ENCODE measurements at places on chromosomes 1 and 21. TPM values are rescaled to one million over a fixed set of nuclear protein-coding genes. Genes with fewer than 3 reads are reported as not detected.

- no peak for DNase-seq
Measured at GRCh38 chr1:223702735-223703667, 9.3 kb upstream of the CAPN2 start.

The PAPPA2 gene
- 0.32 TPM for total RNA-seq

GRCh38 chr1:233020426-233020825, 70.0 kb downstream of the NTPCR start:
- peak; percentile 45 for DNase-seq

- DNase-seq: no peak
Measured at GRCh38 chr1:95073446-95073845, 695 bp upstream of the ALG14 start.

The TTC4 gene
- total RNA-seq: 14.8 TPM

The SLC9C2 gene
- not detected for total RNA-seq

DNA sequence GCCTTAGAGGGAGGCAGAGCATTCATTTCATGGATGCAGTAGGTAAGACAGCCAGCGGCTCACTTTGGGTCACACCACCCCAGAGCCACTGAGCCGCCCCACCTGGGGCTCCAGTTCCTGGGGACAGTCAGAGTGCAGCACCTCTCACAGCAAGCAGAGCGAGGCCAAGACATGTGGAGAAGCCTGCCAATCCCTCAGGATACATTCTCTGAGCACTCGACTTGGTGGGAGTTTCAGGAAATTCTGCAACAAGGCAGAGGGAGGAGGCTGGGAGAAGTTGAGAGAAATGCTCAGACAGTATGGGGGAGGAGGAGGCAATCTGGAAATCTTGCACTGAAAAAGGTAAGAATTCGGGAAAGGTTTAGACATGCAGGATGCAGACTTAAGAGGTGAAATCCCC, 60.8 kb upstream of the WLS start:
- DNase-seq: no peak

DNA sequence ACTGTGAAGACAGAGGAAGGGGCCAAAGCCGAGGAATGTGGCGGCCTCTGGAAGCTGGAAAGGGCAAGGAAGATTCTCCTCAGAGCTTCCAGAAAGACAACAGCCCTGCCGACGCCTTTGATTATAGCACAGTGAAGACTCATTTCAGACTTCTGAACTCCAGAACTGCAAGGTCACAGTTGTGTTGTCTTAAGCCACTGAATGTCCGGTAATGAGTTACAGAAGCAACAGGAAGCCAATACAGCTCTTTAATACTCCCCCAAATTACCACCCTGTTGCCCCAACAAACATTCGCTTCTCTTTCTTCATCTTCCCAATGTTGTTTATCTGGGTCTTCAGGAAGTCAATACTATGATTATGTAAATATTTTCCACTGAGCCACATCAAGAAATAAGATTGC, 44.0 kb downstream of the ETS2 start:
- DNase-seq: no peak

GRCh38 chr1:10675813-10676212, 120.6 kb downstream of the CASZ1 start:
- DNase-seq: no peak

- DNase-seq: no peak
Measured at GRCh38 chr1:41936107-41936506, 17.4 kb upstream of the HIVEP3 start.

- DNase-seq: no peak
Measured at GRCh38 chr1:43204394-43204793, 32.3 kb downstream of the CFAP57 start.

GRCh38 chr1:46159516-46159915, 15.4 kb upstream of the TSPAN1 start:
- no peak for DNase-seq

DNA sequence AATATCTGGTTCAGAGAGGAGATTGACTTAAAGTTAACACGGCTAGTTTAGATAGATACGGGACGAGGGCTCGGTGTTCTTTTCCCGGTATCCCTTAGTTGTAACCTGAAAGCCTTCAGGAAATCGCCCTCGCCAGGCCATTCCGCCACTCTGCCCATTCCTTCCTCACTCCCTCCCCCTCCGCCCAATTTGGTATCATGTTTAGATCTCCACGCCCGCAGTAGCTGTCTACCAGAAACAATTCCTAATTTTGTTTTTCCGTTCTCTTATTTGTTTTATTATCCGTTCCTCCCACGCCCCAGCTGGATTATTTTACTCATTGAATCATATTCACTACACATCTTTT, 685 bp upstream of the VAMP4 start:
- DNase-seq: peak; percentile 59

GRCh38 chr1:64659478-64660138, 85.3 kb upstream of the RAVER2 start:
- no peak for DNase-seq

- DNase-seq: no peak
Measured at GRCh38 chr1:207831517-207832327, 79.2 kb downstream of the CD34 start.

GRCh38 chr1:43980255-43981134, 1.5 kb downstream of the B4GALT2 start:
- DNase-seq: no peak

The TCHHL1 gene
- not detected for total RNA-seq

- DNase-seq: no peak
Measured at GRCh38 chr1:198741744-198742143, 102.9 kb downstream of the PTPRC start.

The OR10Z1 gene
- not detected for total RNA-seq

DNA sequence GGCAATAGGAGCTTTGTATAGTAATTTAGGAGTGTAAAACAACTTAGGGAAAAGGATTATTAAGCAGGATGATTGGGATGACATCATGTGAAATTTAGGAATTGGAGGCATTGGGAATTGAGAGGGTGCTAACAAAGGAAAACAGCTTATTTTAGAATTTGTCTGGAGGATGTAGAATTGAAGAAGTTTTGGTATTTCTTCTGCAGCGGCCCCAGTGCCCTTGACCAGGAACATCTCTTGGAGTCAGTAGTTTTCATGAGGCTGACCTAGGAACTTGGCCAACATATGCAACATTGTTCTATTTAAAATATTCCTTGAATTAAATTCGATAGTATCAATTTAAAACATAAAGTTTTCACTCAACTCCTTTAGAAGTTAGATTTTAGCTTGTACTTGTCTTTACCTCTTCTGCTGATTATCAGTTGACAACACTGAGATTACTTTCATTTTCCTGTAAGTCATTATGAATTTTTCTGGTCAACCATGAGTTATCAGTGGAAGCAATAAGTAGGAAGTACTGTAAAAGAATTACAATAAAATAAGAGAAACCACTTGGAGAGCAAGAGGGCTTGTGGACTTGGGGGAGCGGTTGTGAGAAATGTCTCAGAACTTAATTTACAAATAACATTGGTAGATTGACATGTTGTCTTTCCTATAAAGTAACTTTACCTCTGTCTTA, 52.8 kb downstream of the DYRK1A start:
- no peak for DNase-seq

- DNase-seq: no peak
Measured at GRCh38 chr1:210707300-210708240, 378.9 kb downstream of the HHAT start.

The CRYAA gene
- not detected for total RNA-seq

The BMP8B gene
- 0.27 TPM for total RNA-seq

The LCE1A gene
- total RNA-seq: not detected

The HORMAD1 gene
- not detected for total RNA-seq

- DNase-seq: no peak
Measured at GRCh38 chr1:39154553-39155421, 49.7 kb upstream of the MACF1 start.

DNA sequence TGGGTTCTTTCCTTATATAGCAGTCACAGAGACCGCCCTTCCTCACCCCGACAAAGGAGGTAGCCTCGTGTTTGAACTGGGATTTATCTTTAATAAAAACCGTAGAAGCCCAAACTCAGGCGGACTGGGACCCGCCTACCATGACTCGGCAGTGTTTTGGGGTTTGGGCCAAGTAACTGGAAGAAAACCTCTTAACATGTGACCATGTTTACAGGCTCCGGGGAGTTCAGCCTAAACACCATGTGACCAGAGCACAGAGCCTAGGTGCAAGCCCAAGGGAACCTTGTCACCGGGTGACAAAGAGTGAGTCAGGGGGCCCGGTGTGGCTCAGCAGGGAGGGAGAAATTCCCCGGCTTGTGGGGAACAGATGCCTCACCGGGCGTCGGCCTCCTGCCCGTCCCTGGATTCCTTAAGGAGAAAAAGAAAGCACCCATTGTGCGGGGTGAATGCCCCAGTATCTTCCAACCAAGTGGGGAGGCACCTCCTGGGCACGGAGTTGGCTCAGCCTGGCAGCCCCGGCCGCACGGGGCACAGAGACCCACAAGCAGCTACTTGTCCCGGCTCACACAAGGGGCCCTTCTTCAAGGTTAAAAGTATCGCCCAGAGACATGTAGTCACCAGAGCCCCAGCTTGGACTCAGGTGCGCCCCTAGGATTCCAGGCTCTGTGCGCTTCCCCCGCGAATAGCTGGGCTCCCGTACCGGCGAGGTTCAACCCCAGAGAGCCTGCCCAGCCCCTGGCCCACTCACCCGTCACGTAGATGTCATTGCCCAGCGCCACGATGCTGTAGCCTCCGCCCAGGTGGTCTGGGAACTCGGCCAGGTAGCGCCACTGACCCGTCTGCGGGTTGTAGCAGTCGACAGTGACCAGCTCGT, 1.4 kb downstream of the KLHL21 start:
- DNase-seq: peak; percentile 81

- DNase-seq: no peak
Measured at GRCh38 chr1:27863538-27863915, 8.8 kb upstream of the THEMIS2 start.

DNA sequence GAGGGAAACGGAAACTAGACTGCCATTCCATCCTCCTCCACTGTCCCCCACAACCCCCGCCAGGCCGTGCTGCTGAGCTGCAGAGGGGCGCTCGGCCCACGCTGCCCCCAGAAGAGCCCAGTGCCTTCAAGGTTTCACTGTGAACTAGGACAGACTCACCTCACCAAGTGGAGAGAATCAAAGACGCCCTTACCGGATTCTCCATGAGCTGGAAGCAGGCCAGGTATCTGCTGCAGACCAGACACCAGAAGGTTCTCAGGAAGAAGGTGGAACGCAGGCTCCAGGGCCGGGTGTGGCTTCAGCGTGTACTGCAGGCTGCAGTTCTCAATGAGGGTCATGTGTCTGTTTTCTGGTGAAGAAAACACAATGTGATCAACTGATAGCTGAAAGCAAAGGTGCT, 30.6 kb downstream of the NPHP4 start:
- no peak for DNase-seq

GRCh38 chr1:200179781-200180160, 152.3 kb downstream of the NR5A2 start:
- no peak for DNase-seq

GRCh38 chr1:99919220-99919619, 50.6 kb upstream of the SLC35A3 start:
- no peak for DNase-seq

The LGR6 gene
- total RNA-seq: 3.9 TPM

The SLC22A15 gene
- 10.7 TPM for total RNA-seq

The CASZ1 gene
- total RNA-seq: 50.3 TPM

GRCh38 chr1:72885017-72885416, 602.7 kb upstream of the NEGR1 start:
- DNase-seq: no peak

The CHI3L1 gene
- total RNA-seq: 0.32 TPM

DNA sequence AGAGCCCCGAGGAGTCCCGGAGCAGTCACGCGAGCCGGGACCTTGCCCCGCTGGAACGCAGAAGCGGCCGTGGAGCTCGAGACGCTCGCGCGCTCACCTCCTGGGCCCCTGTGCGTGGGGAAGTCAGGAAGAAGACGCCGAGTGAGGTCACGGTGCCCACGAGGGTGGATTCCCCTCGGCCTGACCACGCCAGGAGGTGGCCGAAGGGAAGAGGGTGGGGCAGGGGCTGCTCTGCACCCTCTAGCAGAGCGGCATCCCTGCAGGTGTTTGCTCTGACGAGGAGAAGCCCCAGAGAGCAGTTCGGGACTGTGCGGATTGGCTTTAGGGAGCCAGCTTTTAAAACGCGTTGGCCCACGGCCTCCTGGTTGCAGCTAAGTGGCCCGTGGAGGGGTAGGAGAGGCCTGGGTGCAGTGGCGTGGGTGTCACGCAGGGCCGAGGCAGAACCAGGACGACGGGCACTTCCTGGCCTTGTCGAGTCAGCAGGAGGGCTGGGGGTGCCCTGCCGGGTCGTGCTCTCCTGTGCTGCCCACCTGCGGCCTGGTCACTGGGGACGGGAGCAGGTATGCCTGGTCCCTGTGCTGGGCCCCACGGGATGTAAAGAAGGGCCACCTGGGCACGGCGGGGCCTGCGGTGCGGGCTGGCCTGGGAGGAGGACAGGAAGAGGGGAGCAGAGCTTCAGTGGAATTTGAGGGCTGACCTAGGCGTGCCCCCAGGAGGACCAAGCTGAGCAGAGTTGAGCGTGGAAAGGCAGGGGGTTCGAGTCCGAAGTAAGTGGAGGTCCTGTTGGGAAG, 1.0 kb downstream of the PDXK start:
- no peak for DNase-seq

- no peak for DNase-seq
Measured at GRCh38 chr1:4375812-4376211, 278.6 kb upstream of the AJAP1 start.

DNA sequence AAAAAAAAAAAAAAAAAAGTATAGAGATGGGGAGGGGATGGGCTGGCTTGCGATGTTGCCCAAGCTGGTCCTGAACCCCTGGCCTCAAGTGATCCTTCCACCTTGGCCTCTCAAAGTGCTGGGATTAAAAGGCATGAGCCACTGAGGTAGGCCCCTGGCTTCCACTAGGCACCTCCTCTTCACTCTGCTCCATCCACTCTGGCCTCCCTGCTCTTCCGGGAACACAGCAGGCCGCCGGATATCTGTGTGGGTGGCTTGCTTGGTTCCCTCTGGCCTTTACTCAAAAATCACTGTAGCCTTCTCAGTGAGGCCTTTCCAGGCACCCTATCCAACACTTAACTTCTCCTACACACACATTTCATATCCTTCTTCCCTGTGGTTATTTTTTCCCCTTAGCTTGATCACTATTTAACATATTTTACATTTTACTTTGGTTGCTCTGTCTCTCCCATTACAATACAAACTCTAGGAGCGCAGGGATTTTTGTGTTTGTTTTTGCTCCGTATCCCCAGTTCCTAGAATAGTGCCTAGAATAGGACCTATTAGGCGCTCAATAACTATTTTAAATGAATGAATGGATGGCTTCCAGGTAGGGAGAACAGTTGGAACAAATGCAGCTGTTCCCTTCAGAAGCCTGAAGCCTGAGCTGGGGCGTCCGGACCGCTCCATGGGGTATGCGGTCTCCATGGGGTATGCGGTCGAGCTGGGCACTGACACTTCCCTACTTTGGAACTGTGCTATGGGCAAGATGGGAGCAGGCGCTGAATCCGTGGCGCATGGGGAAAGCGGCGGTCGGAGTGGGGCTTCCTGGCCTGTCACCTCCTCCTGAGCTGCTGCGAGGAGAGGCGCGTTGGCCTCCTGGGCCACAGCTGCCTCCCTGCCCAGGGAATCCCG, 46.7 kb downstream of the H3-3A start:
- DNase-seq: peak; percentile 54

- no peak for DNase-seq
Measured at GRCh38 chr1:177849579-177850290, 120.1 kb downstream of the SEC16B start.

- no peak for DNase-seq
Measured at GRCh38 chr1:206784471-206784903, 12.2 kb upstream of the IL10 start.

The EXO1 gene
- total RNA-seq: 0.62 TPM

GRCh38 chr1:232589812-232590743, 39.9 kb downstream of the SIPA1L2 start:
- peak; percentile 51 for DNase-seq
